HFFc6 (cell line): ENCODE measurements at places on chromosomes 6 and 20. TPM values are rescaled to one million over a fixed set of nuclear protein-coding genes. Genes with fewer than 3 reads are reported as not detected.

- DNase-seq: no peak
- H3K4me1 ChIP-seq: no peaks in the 10 kb centered on the region
- H3K27ac ChIP-seq: no peak overlapping the region
Observed at GRCh38 chr6:41986339-41986738, 44.7 kb upstream of the CCND3 start.

The TFAP2A gene
- total RNA-seq: 77.2 and 80.6 TPM in 2 replicates

The TP53TG5 gene
- total RNA-seq: not detected in 3 replicates

- H3K27ac ChIP-seq: no peak overlapping the region
- no peak for DNase-seq
- no peaks in the 10 kb centered on the region for H3K36me3 ChIP-seq
- no peaks in the 10 kb centered on the region for H3K4me1 ChIP-seq
- peaks cover 25% of the 10 kb centered on the region for H3K27me3 ChIP-seq
- no peak overlapping the region for H3K4me3 ChIP-seq
Observed at GRCh38 chr20:36431604-36432003, 109.7 kb upstream of the MYL9 start.

DNA sequence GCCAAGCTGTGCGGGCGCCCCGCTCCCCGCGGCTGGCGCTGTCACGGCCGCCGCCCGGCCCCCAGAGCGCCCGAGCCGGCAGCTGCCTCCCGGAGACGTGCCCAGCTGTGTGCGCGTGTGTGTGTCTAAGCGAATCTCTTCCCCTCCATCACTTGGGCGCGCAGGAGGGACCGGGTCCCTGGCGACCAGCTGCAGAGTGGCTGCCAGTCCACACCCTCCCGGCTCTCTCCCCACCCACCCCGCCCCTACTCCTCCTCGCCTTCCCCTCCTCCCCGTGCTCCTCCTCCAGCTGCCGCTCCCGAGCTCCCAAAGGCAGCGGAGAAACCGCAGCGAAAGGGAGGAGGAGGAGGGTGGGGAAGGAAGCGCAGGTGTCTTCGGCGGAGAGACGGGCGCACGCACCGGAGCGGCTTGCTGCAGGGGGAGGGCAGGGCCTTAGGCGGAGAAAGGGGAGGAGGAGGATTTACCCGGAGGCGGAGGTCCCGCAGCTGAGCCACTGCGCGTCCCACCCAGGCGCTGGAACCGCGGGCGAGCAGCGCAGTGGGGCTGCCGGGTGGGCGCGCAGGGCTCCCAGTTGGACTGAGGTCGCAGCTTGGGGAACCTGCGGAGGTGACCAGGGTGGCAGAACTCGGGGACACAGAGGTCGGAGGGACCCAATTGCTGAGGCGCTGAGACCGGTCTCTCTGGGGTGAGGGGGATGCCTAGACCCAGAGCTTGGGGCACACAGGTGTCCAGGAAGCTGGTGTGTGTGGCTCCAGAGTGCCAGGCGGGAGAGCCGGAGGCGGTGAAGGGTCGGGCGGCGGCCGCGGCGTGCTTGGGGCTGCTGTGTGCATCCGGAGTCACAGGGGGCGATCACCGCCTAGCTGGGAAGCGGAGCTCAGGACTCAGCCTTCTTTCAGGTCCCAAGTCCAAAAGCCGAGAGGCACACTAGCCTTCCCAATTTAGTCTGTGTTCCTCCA lies at the start of gene HS3ST5:
HS3ST5 (minus strand) TSS at position 198 of the 956 bp plus-strand sequence. CDS start 280,178 bp downstream, outside the sequence.
- H3K27ac ChIP-seq: no peak within 1 kb of the TSS
- DNase-seq: no peak
- H3K4me1 ChIP-seq: peaks cover 6% of the 10 kb centered on the region; the same call in 1 of the 2 replicates
- H3K4me3 ChIP-seq: peak within 1 kb of the TSS; percentile 34; the same call in 1 of the 2 replicates
- H3K36me3 ChIP-seq: no peaks in the 10 kb centered on the region

DNA sequence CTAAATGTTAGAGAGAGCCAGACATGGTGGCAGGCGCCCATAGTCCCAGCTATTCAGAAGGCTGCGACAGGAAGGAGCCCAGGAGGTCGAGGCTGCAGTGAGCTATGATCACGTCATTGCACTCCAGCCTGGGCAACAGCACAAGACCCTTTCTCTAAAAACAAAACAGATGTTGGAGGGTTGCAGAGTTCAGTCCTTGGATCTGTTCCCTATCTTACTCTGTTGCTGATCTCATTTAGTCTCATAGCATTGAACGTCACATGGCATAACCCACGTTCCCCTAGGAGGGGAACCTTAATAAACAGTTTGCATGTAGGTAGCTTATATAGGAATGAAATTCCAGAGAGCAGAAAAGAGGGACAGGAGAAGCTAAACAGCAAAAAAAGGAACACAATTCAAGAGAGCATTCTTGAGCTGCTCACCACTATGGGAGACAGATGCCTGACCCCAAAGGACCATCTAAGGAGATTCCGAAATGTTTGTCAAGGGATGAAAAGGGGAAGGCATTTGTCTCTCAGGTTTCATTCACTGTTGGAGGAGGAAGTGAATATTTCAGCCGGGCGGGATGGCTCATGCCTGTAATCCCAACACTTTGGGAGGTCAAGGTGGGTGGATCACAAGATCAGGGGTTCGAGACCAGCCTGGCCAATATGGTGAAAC lies 54.6 kb upstream of the PIM1 start:
- H3K27me3 ChIP-seq: peaks cover 3% of the 10 kb centered on the region
- H3K4me1 ChIP-seq: peaks cover 9% of the 10 kb centered on the region
- no peak overlapping the region for H3K27ac ChIP-seq
- no peak for DNase-seq

DNA sequence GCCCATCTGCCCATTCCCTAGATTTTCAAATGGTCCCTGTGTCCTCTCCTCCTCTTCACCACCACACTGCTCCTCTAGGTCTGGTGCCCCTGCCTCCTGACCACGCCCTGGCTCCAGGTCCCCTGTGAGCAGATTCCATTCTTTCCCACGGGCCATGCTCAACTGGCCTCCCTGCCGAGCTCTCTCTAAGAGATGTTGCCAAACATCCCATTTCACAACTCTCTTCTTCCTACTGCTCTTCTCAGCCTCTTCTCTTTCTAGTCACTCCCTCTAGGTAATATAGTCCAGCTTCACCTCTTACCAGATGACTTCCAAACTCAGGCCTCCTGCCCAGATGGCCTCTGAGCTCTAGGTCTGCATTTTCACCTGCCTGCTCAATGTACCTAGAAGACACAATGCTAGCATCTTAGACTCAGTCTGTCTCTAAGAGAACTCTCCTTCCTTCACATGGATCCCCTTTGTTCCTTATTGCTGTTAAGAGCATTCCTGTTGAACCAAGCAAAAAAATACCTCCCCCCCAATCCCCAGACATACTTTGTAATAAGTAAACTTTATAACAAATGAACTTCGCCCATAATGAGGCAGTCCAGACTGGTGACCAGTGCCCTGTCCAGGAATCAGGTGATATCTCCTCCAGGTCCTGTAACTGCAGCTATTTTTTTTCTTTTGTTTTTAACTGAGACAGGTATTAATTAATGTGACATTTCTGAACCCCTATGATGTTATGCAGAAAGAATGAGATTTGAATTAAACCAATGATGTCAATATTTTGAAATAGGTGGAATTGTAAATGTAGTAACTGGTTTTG lies 79.0 kb downstream of the LYRM4 start:
- H3K27ac ChIP-seq: no peak overlapping the region
- H3K4me3 ChIP-seq: no peak overlapping the region
- DNase-seq: no peak
- no peaks in the 10 kb centered on the region for H3K4me1 ChIP-seq
- H3K36me3 ChIP-seq: no peaks in the 10 kb centered on the region; the same call in 1 of the 2 replicates
- peaks cover 2% of the 10 kb centered on the region for H3K27me3 ChIP-seq

The PRDM13 gene
- not detected in 3 replicates for total RNA-seq

The GSTA3 gene
- total RNA-seq: not detected in 3 replicates

GRCh38 chr6:50816947-50817645 lies 1.6 kb upstream of the TFAP2B start:
- H3K27ac ChIP-seq: no peak overlapping the region
- peaks cover 35% of the 10 kb centered on the region for H3K27me3 ChIP-seq
- H3K4me1 ChIP-seq: peaks cover 10% of the 10 kb centered on the region

The PTPRT gene
- not detected in 2 replicates for total RNA-seq

The LMBRD1 gene
- total RNA-seq: 21.8 to 24.2 TPM (median 23.8 TPM) in 3 replicates

The ADGRF5 gene
- 0.21 TPM in 1 of 3 replicates, not detected in the others for total RNA-seq

- H3K27ac ChIP-seq: no peak overlapping the region
- H3K27me3 ChIP-seq: no peaks in the 10 kb centered on the region
- H3K36me3 ChIP-seq: 0 out of 2 replicates have a peak, but pooled peaks cover 4% of the 10 kb centered on the region
- H3K4me3 ChIP-seq: no peak overlapping the region
- no peak for DNase-seq
Observed at GRCh38 chr6:162184465-162184864, 543.1 kb downstream of the PRKN start.

- DNase-seq: no peak
- H3K36me3 ChIP-seq: no peaks in the 10 kb centered on the region
- H3K4me1 ChIP-seq: no peaks in the 10 kb centered on the region
- no peaks in the 10 kb centered on the region for H3K27me3 ChIP-seq
Observed at GRCh38 chr6:19549109-19549508, 288.1 kb upstream of the ID4 start.

The RAET1L gene
- not detected in 3 replicates for total RNA-seq

DNA sequence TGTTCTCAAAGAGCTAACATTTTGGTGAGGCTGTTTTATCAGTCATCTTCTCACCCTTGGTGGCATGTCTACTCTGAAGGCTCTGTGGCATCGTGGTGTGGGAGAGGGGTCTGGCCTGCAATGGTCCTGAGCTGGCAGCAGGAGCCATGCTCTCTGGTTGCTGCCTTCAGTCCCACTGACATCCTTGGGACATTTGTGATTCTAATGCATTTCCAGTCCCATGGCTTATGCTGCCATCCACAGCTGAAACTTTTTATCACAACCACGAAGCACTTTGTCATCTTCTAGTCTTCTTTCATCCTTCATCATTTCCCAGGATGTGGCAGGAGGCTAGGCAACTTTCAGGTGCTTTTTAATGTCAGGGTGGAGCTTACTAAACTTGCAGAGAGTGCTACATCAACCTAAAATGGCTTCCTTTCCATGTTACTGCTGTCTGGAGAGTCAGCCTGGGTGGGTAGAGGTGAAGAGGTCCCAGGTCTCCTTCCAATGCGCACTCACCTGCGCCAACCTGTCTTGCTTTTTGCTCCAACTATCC lies 77.1 kb downstream of the GPR63 start:
- no peaks in the 10 kb centered on the region for H3K36me3 ChIP-seq
- no peak overlapping the region for H3K4me3 ChIP-seq
- H3K4me1 ChIP-seq: no peaks in the 10 kb centered on the region
- H3K27me3 ChIP-seq: no peaks in the 10 kb centered on the region
- no peak overlapping the region for H3K27ac ChIP-seq

DNA sequence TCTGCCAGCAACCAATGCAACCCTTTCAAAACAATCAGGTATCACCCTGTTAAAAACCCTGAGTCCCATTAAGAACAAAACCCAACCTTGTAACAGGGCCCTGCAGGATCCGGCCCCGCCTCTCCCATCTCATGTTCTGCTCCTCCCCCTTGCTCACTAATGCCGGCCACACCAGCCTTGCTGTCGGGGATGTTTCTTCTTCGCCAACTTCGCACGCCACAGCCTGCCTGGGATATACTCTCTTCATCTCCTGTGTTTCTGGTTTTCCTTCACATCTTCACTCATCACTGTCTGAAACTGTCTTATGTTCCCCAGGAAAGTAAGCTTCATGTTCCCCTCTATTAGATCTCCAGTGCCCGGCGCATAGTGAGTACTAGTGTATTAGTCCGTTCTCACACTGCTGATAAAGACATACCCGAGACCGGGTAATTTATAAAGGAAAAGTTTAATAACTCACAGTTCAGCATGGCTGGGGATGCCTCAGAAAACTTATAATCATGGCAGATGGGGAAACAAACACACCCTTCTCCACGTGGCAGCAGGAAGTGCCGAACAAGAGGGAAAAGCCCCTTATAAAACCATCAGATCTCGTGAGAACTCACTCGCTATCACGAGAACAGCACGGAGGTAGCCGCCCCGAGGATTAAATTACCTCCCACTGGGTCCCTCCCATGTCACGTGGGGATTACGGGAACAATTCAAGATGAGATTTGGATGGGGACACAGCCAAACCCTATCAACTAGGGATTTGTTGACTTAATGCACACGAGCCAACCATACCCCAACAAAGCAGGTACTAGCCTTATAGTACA lies 5.1 kb downstream of the TP53RK start:
- peak; percentile 73 for DNase-seq
- H3K27ac ChIP-seq: peak overlapping the region; percentile 89
- peaks cover 4% of the 10 kb centered on the region for H3K27me3 ChIP-seq
- peak overlapping the region; percentile 86 for H3K4me3 ChIP-seq

- H3K27ac ChIP-seq: no peak overlapping the region
- no peak overlapping the region for H3K4me3 ChIP-seq
- DNase-seq: no peak
Observed at GRCh38 chr6:129146902-129147301, 264.0 kb downstream of the LAMA2 start.

DNA sequence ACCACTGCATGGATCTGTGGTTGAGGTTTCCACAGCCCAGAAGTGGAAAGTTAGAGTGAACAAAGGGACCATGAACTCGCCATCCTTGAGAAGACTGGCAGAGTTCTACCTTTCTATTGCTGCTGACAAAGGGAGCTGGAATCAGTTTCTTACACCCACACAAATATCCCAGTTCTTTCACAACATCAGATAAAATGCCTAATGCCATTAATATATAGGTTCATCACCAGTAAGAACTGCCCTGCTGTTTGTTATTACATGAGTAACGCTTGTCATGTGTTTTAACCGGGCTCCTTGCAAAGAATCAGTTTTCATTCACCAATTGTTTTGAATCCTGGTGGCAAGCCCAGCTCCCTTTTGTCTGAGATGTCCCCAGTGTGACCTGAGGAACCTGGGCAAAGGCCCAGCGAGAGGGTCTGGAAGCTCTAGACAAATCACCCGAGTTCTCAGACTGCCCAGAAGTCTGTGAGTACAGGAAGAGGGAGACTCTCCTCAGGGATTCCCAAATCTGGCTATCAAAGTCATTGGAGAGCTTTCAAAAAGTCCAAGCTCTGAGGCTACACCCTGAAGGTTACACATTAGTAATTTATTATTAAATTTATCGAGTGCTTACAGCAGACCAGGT lies 7.5 kb upstream of the CD164 start:
- peaks cover 16% of the 10 kb centered on the region for H3K4me1 ChIP-seq
- H3K27me3 ChIP-seq: peaks cover 13% of the 10 kb centered on the region
- H3K36me3 ChIP-seq: no peaks in the 10 kb centered on the region
- no peak overlapping the region for H3K4me3 ChIP-seq

The RCAN2 gene
- 0.07 to 0.94 TPM (median 0.46 TPM) in 3 replicates for total RNA-seq

The NPBWR2 gene
- total RNA-seq: not detected in 3 replicates

- H3K4me1 ChIP-seq: peaks cover 23% of the 10 kb centered on the region
- peak overlapping the region; percentile 78 for H3K4me3 ChIP-seq
- H3K27ac ChIP-seq: peak overlapping the region; percentile 97
- no peaks in the 10 kb centered on the region for H3K36me3 ChIP-seq
Observed at GRCh38 chr6:9116026-9116425, 680.7 kb upstream of the SLC35B3 start.

The GABRR1 gene
- not detected in 3 replicates for total RNA-seq

DNA sequence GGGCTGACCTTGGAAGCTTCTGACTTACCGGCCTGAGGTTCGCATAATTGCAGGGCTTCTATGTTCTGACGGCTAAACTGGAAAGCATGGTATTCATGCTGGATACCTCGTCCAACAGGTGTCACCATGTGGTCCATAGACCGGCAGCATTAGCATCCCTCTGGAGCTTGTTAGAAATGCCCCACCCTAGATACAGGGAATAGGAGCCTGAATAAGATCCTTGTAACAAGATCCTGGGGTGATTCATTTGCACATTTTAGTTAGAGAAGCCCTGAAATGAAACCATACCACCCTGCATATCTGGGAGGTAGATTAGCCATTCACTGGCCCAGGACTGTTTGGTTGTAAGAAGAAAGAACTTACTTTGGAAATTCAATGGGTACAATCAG lies 77.7 kb downstream of the TMEM170B start:
- H3K27ac ChIP-seq: peak overlapping the region; percentile 100
- H3K4me3 ChIP-seq: peak overlapping the region; percentile 22; the same call in 1 of the 2 replicates
- H3K4me1 ChIP-seq: peaks cover 63% of the 10 kb centered on the region
- peaks cover 4% of the 10 kb centered on the region; the same call in 1 of the 2 replicates for H3K36me3 ChIP-seq

GRCh38 chr20:309306-309840 lies 12.0 kb downstream of the ZCCHC3 start:
- DNase-seq: no peak
- H3K4me3 ChIP-seq: peak overlapping the region; percentile 76
- H3K27me3 ChIP-seq: peaks cover 5% of the 10 kb centered on the region; the same call in 1 of the 2 replicates
- H3K36me3 ChIP-seq: no peaks in the 10 kb centered on the region
- peaks cover 44% of the 10 kb centered on the region for H3K4me1 ChIP-seq
